ENCODE measurements at places on chromosomes 12 and 14.

- no peak for DNase-seq
These were observed 56.4 kb downstream of the GOLGA5 start for GRCh38 chr14:92850492-92850891.

DNA sequence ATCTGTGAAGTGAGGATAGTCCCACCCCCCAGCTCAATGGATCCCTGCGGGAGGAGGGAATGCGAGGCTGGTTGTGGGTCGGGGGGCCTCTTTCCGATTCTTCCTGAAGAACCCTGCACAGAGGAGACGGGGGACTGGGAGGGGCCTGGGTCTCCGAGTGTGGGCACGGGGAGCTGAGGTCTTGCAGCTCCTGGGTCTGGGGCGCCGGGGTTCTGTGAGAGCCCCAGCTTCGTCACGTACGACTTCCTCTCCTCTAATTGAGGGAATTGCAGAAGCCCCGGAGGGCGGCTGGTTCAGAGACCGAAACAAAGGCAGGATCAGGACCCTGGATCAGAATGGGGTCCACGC is 66.6 kb downstream of the DIO3 start:
- no peak for DNase-seq

GRCh38 chr12:56839915-56840325 is 76.8 kb downstream of the HSD17B6 start:
- DNase-seq = no peak

DNA sequence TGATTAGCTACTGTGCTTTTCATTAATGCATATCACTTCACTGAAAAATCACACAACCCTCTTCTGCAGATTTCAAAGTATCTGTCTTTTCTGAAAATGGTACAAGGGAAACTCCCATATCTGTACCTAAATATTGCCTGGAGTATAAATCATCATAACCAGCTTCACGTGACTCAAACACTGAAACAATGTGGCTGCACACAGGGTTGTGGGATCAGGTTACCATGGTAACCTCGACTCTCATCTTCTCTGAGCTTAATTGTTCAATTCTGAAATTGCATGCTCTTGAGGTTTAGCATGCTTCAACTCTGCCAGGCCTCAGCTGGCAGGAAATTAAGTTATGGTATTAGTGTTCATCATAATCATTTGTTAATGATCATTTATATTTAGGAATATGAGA is 77.5 kb upstream of the CPSF6 start:
- DNase-seq = no peak
